Nephron progenitor cell (in vitro differentiated cells): ENCODE measurements at places on chromosomes 3 and 15.

DNA sequence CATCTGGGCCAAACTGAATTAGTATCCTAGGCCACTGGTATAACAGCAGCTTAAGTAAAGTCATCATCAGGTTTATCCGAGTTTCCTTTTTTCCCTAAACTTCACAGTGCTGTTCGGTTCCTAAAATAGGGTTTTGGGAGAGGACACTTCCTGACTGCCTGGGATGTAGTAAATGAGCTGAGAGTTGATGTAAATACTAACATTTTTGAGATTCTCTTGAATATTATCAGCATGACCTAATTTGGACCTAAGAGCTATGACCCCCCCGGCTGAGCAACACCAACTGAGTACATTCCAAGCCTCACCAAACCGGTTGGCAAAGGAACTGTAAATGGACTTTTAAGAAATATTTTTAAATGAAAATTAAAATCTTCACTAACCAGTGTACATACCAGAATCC, 78.8 kb downstream of the IL5RA start:
- DNase-seq = no peak

GRCh38 chr15:62822228-62822627, 220.3 kb upstream of the TPM1 start:
- DNase-seq = no peak

DNA sequence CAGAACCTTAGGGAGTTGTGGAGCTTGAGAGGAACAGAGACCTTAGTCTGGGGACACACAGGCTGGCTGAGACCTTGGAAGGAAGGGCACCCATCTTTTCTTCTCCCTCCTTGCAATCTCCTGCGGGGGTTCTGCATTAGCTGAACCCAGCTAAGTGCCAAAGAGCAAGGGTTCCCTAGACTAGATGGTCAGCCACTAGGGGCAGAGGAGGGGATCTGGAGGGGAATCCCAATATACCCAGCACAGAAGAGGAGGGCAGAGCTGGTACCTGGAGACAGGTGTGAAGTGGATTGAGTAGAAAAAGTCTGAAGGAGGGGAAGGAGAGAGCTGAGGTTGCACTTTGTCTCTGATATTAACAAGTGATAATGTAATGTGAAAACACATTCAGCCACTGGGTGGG, 212.8 kb downstream of the ADAMTS9 start:
- DNase-seq = no peak

DNA sequence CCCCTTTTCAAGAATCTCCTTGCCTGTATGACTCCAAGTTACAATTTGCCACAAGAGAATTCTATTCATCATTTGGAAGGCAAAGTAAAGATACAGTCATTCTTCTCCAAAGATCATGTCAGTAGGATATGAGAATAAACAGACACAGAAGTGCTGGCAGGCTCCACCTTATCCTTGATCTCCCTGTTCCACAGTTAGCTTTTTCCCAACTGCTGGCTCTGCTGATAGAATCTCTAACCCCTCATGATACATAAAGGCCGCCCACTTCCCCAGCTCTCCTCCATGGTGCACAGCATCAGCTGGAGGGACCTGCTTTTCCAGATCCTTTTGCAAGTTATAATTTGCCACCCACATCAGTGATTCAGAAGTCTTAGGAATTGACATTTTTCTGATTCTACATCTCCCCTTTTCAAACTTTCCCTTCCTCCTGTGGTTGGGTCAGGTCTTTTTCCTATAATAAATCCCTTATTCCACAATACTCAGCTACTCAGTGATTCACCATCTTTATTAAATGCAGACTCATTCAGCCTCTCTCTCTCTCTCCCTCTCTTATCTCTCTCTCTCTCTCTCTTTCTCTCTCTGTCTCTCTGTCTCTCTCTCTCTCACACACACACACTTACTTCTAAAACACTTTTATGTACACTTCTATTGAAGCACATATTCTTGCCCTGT, 465.4 kb downstream of the GBE1 start:
- no peak for DNase-seq

DNA sequence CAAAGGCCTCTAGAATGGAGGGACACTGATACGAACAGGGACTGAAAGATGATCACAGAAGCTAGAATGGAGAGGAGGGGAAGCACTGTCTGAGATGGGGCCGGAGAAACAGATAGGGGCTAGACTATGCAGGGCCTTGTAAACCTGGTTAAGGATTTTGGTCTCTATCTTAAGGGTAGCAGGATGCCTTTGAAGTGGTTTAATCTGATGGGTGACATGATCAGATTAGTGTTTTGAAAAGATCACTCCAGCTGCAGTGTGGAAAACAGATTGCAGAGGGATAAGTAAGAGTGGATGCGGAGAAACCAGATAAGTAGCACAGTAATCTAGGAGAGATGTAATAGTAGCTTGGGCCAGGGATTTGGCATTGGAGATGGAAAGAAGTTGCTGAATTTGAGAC, 108.1 kb downstream of the RSRC1 start:
- DNase-seq = no peak
